Stimulated activated CD8-positive, alpha-beta memory T cell treated with anti-CD3 and anti-CD28 coated beads, Interleukin-2, amount 100 ng/mL, for 1 hour (primary cell): ENCODE measurements at places on chromosomes 1 and 21.

DNA sequence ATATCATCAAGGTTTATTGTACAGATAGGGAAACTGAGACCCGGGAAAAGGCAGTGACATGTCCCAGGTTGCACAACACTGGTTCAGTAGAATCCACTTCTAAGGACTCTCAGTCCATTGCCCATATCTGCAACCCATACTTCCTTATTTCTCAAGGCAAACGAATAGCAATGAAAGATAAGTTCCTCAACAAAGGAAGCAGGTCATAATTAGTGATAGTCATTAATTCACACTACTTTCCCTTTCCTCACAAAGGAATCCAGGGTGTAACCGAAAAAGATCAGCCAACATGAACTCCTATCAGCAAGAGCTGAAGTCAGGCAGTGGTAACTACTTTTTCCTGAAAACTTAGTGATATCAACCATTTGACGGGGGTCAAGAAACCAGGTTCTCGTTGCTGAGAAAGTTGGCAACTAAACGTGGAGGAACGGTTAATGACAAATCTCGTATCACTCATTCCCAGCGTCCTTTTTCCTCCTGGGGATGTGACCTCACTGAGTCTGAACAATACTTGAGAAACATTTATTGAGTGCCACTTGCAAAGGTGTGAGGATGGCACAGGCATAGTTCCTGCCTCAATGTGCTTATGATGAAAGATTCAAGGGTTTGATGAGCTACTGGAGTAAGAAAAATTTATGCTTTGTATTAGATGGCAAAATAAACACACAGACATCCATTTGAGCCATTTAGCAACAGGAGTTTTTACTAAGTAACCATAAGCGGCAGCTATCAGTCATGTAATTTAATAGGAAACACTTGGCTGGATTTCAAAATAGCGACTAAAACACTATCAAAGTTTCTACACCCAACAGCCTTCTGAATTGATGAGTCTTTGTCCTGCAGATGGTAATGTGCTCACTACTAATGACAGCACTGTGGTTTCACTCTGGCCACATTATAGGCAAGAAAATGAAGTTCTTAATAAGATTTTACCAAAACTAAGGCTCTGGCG is 82.3 kb downstream of the PLPP3 start:
- no peak for DNase-seq

- no peak for DNase-seq
Measured at GRCh38 chr1:33056426-33056825, 19.7 kb upstream of the AK2 start.

DNA sequence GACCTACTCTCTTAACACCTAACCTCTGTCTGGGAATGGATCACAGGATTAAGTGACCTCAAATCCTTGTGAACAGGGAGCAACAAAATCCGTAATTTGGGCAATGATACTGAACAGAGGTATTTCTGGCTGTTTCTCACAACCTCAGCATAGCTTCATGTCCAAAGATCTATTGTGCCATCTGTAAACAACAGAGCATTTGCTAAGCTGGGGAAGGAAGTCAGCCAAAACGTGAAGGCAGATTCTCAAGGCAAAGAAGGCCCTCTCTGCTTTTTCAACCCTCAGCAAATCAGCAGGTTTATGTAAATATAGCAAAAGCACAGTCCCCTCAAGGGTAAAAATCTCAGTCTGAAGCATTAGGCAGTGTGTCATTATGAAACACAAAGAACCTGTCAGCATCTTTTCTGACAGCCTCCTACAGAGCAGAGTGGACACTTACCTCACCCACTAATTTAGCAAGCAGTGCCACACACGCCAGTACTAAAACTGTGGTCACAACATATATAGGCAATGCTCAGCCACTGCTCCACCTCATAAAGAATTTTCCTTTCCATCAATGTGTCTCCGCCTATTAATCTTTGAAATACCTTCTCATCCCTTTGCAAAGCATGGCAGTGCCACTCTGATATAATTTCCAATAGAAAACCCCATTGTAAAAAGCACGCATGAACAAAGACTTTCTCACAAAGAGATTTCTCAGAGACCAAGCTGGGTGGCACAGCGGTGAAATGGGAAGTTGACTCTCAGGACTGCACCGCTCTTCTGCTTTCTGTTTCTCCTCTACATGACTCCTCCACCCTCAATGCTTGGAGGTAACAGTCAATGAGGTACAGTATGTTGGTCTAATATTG is 188.0 kb downstream of the RERE start:
- DNase-seq = no peak

DNA sequence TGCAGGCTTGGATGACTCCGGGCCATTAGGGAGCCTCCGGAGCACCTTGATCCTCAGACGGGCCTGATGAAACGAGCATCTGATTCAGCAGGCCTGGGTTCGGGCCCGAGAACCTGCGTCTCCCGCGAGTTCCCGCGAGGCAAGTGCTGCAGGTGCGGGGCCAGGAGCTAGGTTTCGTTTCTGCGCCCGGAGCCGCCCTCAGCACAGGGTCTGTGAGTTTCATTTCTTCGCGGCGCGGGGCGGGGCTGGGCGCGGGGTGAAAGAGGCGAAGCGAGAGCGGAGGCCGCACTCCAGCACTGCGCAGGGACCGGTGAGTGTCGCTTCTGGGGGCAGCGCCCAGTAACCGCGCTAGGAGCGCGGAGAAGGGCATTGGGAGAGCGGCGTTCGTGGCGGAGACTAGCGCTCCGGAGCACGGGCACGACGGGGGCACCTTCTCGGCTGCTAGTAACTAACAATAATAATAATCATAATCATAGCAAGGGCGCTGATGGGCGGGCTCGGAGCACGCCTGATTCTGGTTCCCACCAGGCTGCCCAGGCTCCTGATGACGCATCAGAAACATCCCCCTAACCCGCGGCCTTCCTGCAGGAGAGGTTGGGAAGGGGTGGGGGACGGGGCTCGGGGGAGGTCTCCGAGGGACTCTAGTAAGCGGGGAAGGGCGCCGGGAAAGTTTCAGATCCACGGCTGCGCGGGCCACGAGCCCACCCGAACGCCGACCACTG is at the start of gene MX1:
TSS of gene MX1 (plus strand) at position 286 of the 722 bp plus-strand sequence. CDS start 5,832 bp downstream, outside the sequence.
- peak; percentile 72 for DNase-seq

GRCh38 chr1:93705892-93706500 is 24.4 kb upstream of the BCAR3 start:
- DNase-seq = no peak

- no peak for DNase-seq
Measured at GRCh38 chr1:170288155-170288554, 142.4 kb downstream of the NTMT2 start.

GRCh38 chr1:193111641-193112090 is 6.5 kb upstream of the GLRX2 start:
- DNase-seq = no peak

GRCh38 chr1:236733653-236734052 is 47.4 kb downstream of the ACTN2 start:
- DNase-seq = no peak

- no peak for DNase-seq
Measured at GRCh38 chr1:30930631-30931173, 22.1 kb upstream of the SDC3 start.

- peak; percentile 74 for DNase-seq
Measured at GRCh38 chr1:206579747-206580437, 32.4 kb downstream of the EIF2D start.

GRCh38 chr1:32431736-32432400 is 33.0 kb upstream of the ZBTB8B start:
- DNase-seq = no peak

DNA sequence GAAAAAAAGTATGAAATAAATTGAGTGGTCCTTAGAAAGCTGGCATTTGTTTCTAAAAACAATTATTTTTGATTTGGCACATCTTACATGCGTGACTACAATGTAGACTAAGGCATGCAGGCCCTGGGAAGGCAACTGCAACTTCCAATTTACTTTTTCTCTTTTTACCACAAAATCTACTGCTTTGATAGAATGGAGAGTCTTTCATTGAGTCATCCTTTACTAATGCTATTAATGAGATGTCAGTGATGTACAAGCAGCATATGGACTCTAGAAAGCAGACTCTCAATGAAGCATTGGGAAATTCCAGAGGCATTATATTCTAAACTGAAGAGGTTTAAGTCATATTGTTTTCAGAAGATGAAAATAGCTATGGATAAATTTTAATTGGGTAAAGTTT is 29.6 kb upstream of the PRRX1 start:
- no peak for DNase-seq

- DNase-seq = no peak
Measured at GRCh38 chr1:63843010-63843409, 69.2 kb downstream of the ROR1 start.

DNA sequence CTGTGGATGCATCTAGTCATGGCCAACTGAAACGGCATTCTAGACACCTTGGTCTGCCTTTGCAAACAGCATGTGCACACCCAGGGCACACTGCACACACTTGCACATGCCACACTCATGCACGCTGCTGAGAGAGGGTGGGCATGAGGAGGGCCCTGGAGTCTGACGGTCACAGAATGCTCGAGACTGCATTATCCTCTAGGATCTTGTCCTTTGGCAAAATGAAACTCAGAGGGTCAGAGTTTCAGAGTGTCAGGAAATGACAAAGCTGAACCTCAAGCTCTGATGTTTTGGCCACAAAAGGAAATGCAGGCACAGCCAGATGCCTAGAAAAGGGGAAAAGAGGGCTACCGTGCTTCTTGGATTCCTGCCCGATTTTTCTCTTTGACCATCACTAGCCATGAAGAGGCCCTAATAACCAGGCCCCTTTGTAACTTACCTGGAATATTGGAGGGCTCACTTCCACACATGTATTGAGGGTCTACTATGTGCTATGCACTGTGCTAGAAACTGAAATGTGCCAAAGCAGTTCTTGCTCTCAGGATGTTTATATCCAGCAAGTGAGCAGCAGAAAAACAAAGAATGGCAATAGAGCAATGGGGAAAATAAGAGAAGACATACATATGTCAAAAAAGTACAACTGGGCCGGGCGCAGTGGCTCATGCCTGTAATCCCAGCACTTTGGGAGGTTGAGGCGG is 65.4 kb downstream of the TOMM20 start:
- no peak for DNase-seq

- no peak for DNase-seq
Measured at GRCh38 chr1:145708063-145708462, 895 bp upstream of the PDZK1 start.

DNA sequence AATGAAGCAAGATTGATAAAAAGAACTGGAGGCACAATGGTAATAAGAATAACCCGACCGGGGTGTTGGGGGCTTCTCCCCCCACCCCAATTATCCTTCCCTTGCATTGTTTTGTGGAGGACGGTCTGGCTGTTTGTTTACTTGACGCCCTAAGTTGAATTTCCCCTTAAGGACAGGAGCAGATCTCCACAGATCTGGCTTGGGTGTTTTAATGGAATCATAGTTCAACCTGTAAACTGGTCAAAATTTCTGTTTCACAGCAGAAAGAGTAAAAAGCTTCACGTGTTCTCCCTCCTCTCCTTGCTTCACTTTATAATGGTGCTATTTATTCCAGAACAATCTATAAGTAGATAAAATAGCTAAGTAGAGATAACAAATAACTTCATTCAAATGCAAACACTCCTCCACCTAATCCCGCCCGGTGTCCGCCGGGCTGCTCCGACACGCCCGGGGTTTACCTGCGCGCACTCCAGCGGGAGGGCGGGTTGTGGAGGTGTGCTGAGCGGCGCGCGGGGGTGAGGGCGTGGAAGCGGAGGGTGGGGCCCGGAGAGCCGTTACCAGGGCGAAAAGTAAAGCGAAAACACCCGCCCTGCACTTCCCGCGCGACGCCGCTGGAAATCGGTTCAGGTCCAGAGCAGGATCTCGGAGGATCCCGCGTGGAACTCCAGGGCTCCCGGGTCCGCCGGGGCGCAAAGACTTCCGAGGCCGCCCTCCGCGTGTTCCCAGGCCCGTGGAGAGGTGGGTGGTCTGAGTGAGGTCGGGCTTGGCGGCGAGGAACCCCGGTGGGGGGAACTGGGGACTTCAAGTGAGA is 2.0 kb upstream of the ATF3 start:
- peak; percentile 33 for DNase-seq

GRCh38 chr1:82836213-82836972 is 1035.7 kb downstream of the ADGRL2 start:
- no peak for DNase-seq

GRCh38 chr1:82044111-82044510 is 243.4 kb downstream of the ADGRL2 start:
- DNase-seq = no peak

DNA sequence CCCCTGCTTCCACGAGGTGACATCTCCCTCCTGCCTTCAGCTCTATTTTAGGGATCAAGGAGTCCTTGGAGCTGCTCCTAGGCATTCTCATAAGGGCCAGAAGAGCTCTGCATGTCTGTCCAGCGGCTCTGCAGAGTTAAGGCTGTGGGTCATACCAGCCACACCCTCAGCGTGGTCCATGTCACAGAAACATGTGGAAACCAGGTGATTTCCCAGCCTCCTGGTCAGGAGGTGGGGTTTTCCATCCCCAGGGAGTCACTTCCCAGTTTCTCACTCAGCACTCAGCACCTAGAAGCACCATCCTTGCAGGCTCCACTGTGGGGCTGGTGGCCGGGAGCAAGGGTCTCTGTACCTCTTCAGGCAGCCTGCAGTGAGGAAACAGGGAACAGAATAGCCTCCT is 1.4 kb upstream of the TNFRSF1B start:
- no peak for DNase-seq

DNA sequence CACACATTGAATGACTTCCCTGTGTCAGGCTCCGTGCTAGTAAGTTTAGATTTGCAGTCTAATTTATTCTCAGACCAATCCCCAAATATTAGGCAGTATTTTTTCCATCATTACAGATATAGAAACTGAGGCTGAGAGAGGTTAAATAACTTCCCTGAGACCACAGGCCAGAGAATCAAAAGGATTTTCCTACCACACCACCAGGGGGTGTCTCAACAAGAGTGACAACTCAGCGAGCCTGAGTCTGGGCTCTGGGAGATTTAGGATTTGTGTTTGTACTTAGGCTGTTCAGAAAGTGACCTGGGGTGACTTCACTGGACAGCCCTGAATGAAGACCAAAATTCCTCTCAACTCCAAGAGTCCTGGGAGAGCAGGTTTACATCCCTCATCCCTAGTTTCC is 13.3 kb upstream of the LCE5A start:
- no peak for DNase-seq

GRCh38 chr1:229205854-229206253 is 65.1 kb upstream of the RAB4A start:
- DNase-seq = no peak

DNA sequence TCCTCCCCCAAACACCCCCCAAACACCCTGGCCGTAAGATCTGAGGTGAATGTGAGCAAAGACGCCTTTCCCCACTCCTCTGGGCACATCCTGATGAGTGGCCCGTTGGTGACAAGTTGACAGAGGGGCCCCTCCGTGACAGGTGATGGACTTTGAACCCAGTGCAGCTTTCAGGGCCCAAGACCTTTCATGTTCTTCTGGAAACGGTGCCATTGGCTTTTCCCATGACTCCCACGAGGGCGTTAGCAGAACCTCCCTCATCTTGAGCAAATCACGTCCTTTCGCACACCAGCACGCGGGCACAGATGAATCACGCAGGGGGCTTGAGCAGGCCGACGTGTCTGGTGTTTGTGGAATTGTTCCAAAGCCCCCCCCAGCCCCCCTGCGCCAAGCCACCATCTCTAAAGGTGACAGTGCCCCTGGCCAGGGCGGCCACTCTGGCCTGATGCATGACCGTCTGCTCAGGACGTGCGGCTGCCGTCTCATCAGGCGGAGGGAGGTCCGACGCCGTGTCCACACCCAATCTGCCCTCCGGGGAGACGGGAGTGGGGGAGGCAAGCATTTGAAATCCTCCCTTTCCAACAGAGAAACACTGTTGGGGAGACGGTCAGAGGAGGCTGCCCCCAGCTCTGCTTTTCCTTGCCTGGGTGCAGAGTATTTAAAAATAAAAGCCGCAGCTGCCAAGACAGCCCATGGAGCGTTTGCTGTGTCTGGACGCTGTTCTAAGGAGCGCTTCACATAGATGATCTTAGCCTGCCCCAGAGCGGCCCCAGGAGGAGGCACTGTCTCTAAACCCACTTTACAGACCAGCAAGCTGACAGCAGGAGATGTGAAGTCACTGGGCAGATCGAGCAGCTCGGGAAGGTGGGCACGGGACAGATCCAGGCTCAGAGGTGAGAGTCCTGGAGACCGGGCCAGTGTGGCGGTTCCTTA is 98.3 kb upstream of the ARHGEF16 start:
- DNase-seq = no peak
